ENCODE measurements at places on chromosomes 16 and 17. TPM values are rescaled to one million over a fixed set of nuclear protein-coding genes. Genes with fewer than 3 reads are reported as not detected.

The ABCA6 gene
- total RNA-seq = 7.7 TPM

The IFT20 gene
- total RNA-seq = 46.2 TPM

The MYH13 gene
- not detected for total RNA-seq

The FBXW10 gene
- total RNA-seq = under 0.01 TPM

The TUBB3 gene
- total RNA-seq = 360 TPM

The TCAP gene
- not detected for total RNA-seq

The TBKBP1 gene
- total RNA-seq = 12.9 TPM

The NEUROD2 gene
- total RNA-seq = not detected

The OR1F1 gene
- total RNA-seq = not detected

The MMP15 gene
- 15.1 TPM for total RNA-seq

The NAGPA gene
- total RNA-seq = 18.2 TPM

Data from placental pericyte (primary cell).